Femur (tissue), 1 donor: ENCODE measurements at places on chromosomes 12 and 14.

DNA sequence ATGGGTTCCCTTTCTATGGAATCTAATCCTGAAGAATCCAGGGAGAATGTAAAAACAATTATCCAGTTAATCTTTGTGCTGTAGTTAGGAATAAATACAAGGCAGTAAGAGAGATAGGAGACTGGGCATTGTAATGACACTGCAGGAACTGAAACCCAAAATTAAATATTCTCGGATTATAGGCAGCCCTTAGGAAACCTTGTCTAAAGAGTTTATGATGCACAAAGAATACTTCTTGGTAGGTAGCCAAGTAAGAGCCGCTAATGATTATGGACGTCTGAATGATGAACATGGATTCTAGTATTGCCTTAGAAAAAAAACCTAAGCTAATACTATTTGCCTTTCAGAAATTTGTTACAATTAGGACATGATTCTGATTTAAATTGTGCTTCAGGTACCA lies 165.4 kb upstream of the LRIG3 start:
- DNase-seq, result no peak

DNA sequence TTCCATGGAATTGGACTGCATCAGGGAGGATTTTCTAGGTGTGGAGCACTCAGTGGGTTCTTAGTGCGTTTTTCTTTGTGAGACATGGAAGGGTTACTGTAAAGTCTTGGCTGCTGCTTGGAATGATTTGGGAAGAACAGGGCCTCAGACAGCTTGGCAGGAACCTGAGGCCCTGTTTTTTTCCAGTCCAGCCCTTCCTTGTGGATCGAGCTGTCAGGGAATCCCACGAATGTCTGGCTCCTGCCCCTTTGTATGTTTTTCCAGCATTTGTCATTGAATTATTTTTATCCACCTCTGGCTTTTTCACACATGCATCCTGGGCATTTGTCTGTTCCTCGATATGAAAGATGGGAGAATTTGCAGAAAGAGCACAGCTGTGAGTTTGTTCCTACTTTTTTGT lies 158.5 kb downstream of the TGFB3 start:
- peak; percentile 84 for DNase-seq

DNA sequence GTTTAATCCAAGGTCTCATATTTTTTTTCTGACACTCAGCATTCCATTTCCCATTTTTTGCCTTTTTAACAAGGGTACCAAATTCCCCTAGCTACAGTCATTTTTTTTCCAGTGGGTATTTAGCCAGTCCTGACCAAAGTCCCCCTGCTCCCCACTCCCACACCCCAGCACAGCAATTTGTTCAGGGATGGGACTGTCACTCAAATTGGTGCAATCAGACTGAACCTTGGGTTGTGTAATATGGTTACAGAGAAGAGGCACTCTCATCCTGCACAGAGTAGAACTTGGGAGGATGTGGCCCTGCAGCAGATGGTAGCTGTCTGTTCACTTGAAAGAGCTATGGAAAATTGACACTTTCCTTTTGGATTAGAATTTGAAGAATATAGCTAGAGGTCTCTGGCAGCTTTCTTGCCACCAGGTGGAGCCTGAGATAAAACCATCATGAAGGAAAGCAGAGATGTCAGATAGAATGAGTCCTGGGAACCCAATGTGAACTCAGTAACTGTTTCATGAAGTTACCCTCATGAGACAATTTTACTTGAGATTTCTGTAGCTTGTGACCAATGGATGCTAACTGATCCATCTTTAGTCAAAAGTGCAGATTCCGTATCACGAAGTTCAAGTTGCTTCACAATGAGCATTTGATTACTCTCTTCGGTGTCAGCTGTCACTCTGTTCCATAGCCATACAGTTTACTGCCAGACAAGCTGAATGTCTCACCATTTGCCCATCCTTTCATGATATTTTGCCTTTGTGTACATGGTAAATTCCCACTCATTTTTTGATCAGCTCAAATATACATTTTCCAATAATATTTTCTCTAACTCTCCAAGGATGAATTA lies 394.0 kb upstream of the SYT1 start:
- no peak for DNase-seq

GRCh38 chr12:110287986-110288385 lies 6.9 kb downstream of the ATP2A2 start:
- DNase-seq, result no peak

GRCh38 chr12:52673217-52673616 lies 7.0 kb downstream of the KRT1 start:
- no peak for DNase-seq

- DNase-seq, result peak; percentile 15
Observed at GRCh38 chr14:95045106-95045701, 112.1 kb downstream of the DICER1 start.

- no peak for DNase-seq
Observed at GRCh38 chr12:80860928-80861327, 76.8 kb downstream of the LIN7A start.

- no peak for DNase-seq
Observed at GRCh38 chr14:33553706-33554278, 397.1 kb downstream of the EGLN3 start.

DNA sequence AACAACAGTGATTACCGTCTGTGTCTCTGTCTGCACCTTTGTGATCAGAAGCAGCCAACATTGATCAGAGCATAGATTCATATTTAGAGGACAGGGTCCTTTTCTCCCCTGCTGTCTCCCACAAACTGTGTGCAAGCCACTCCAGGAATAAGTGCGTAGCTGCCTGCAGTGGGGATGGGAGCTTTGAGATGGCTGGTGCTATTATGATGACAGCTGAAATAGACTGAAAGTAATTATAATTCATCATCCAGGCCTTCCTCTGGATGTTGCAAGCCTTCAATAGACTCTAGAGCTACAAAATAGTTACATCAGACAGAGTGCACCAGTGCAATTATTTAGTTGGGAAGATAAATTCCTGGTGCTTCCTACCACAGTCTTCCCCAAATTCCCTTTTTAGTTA lies 68.1 kb downstream of the BORCS5 start:
- no peak for DNase-seq

DNA sequence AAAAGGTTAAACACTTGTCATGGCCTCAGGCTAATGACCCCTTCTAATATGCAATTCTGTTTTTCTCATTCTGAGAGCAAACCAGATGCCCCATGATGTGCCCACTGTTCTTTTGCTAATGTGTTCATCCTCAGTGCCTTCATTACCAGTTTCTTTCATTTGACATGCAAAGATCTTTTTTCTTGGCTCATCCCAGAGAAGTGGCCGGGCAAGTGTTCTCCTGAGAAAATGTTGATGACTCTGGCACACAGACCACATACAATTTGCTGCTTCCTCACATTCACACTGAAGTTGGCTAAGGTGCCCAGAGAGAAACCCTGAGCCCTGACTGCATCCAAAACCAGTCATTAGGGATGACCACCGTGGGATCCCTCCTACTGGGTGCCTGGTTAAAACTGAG lies 833.3 kb downstream of the DIO2 start:
- no peak for DNase-seq

DNA sequence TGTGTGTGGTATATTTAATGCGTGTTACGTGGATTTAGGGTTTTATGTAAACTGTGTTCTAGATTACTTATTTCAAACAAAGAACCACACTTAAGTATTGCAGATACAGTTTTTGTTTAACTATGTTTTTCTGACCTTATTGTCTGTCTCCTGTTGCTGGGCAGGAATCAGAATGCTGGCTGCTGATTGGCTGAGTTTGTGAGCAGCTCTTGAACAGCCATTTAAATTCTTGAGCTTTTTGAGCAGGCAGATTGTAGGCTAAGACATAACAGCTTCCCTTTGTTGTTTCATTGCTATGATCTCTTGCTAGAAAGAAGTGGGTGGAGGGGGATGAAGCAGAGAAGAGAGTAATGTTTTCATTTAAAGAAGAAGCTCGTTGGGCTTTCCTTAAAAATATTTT lies 52.2 kb downstream of the ATF7IP start:
- DNase-seq, result peak; percentile 73

DNA sequence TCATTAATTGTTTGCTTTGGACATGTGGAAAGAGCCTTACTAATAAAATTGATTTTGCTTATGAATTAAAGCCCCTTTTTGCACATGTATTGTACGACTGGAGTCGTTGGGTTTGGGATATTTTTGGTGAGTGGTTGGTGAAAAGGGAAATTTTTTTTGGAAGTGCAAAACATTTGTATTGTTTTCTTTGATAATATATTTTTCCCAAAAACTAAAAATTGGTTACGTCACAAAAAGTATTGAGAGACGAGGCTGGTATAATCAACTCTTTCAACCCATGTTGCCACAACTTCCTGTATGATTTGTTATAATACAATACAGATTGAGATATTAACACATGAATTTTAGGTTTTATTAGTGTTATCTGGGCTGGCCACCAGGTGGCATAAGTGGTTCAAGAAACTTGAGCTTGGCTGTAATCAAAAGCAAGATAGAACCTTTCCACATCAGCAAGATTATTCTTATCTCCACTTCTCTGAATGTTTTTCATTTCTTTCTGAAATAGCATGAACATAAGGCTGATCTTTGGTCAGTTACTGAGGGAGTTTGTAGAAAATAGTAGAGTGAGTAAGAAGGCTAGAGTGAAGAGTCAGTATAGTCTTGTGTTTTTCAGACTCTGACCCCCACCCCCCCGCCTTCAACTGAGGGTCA lies 8.7 kb downstream of the NGDN start:
- peak; percentile 43 for DNase-seq

DNA sequence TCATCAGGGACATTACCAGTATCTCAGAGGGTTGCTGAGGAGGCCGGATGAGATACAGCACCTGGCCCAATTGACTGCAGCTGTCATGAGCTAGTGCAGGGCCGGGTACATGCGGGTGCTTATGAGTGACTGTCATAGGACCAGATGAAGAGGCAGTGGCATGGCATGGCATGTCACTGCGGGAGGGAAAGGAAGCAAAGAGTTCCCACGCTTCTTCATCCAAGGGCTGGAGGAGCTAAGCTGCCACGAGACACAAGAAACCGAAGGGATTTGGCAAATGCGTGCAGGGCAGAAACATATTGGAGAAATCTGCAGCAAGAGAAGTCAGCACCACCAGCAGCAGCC lies 10.7 kb upstream of the GPX2 start:
- no peak for DNase-seq

- no peak for DNase-seq
Observed at GRCh38 chr12:42498549-42499247, 90.8 kb downstream of the PRICKLE1 start.

DNA sequence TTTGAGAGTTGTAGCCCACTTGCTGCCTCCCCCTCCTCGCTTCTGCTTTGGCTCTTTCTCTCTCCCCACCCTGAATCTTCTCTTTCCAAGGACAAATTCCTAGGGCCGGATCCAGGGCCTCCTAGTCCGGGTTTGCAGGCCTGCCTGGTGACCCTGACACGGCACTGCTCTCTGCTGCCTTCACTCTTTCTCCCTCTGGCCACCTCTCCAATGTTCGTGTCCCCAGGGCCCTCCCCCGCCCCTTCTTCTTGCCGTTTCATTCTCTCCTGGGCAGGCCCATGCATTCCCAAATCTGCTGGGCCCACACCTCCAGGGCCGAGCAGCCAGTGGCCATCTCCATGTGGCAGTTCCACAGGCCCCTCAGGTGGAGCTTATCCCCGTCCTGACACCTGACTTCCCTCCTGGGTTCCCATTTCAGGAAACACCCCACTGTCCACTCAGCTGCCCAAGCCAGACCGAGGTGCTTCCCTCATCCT lies 34.0 kb upstream of the CORO1C start:
- no peak for DNase-seq

DNA sequence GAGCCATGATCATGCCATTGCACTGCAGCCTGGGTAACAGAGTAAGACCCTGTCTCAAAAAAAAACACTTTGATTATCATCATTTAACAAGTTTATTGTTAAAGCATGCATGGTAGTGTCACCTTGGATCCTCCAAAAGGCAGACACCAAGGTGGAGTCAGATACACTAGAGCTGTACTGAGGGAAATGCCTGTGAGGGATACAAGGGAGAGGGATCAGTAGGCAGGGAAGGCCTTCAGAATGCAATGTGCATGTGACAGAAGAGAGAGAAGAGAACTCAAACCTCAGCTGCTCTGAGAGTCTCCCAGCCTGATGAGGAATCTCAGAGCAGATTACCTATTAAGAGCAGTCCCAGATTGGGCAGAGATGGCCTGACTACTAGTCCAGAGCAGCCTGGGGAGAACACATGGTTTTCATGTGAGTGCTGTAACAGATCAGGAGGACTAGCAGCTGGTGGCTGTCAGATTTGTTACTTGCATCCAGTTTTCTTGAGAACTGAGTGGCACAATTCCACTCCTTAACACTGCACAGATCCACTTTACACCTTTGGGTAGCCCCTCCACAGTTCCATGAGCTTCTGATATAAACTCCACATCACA lies 38.0 kb upstream of the A2ML1 start:
- no peak for DNase-seq

GRCh38 chr12:28780960-28781359 lies 368.1 kb upstream of the FAR2 start:
- DNase-seq, result no peak

- DNase-seq, result no peak
Observed at GRCh38 chr14:71523630-71524319, 408.5 kb upstream of the RGS6 start.

DNA sequence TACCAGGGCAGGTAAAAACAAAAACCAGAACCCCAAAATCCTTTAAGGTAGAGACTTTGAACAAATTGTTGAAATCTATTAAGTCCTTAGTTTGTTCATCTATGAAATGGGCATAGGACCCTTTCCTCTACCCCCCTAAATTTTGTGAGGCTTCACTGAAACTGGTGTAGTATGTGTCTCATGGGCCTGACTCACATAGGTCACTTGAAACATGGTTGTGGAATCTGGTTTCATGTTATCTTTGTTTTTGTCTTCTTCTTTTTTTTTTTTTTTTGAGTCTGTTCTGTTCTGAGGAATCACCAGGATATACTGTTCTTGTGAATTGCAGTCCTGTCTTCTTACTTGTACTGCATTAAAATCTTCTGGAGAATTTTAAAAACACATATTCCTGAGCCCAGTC lies 202.2 kb downstream of the KTN1 start:
- no peak for DNase-seq

DNA sequence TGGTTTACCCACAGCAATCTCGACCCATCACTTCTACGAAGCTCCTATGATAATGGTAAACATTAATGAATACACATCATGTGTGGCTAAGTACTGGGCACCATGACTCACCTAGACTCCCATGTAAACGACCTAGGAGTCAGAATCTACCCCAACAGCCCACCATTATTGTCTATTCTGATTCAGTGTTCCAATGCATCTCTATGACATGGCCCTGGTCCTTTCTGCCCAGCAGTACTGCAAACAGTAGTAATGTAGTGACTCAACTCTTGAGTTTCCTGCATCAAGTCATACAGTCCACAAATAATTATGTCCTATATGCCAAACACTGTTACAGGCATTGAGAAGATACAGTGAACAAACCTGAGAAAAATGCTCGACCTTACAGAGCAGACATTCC lies 14.6 kb downstream of the GTF2A1 start:
- no peak for DNase-seq

DNA sequence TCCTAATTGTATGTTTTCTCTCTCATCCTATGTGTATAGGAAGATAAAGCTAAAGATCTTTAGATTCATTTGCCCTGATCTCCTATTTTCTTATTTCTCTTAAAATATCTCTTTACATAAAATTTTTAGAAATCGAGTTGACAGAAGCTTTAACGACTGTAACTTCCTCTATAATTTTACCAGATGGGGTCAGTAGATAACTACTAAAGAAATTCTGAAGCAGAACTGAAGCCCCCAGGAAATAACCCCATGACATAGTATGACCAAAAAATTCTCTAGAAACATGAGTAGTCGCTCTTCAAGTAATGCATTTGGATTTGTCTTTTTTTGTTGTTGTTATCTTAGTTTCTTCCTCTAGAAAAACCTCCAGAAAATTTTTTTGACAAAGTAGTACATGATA lies 288.0 kb downstream of the ERC1 start:
- no peak for DNase-seq

GRCh38 chr12:114430306-114430705 lies 24.4 kb upstream of the TBX5 start:
- no peak for DNase-seq

GRCh38 chr12:123379391-123379790 lies 4.5 kb upstream of the KMT5A start:
- DNase-seq, result no peak
